Activated naive CD4-positive, alpha-beta T cell (primary cell): ENCODE measurements at places on chromosomes 2 and 18.

DNA sequence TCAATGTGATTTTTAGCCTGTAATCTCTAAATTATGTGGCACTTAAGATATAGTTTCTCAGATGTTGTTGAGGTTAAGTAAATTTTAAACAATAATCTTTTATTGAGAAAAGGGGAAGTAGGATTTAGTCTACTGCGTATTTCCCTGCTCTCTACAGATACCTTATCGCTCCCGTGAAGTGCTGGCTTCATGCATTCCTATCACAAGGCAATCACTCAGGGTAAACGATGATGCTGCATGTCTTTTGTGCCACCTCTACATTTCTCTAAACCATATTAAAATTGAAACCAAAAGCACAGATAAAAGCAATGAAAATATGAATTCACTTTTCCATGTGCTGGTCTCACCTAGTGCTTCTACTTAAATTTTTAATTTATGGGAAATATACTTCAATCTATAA is 14.4 kb upstream of the RPE start:
- DNase-seq: no peak

DNA sequence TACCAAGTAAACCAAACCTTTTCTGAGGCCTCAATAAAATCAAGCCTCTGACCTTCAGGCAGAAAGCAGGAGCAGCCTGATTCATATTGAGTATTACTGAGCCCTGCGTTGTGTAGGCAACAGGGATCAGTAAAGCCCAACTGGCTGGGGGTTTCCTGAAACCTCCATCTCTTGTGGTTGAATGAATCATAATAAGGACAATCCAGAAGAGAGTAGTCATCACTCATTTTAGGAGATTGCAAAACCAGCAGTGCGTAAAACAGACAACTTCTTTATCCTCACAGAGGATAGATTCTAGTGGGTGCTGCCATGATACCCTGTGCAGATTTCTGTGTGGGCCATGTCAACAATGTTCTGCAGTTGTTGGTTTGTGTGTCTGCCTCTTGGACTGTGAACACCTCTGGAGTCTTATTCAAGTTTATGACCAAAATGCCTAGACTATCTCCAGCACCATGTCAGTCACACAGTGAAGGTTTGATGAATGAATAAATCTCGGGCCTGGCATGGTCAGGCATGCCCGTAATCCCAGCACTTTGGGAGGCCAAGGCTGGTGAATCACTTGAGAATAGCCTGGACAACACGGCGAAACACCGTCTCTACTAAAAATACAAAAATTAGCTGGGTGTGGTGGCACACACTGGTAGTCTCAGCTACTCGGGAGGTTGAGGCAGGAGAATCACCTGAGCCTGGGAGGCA is 51.8 kb upstream of the RAB27B start:
- DNase-seq: no peak

DNA sequence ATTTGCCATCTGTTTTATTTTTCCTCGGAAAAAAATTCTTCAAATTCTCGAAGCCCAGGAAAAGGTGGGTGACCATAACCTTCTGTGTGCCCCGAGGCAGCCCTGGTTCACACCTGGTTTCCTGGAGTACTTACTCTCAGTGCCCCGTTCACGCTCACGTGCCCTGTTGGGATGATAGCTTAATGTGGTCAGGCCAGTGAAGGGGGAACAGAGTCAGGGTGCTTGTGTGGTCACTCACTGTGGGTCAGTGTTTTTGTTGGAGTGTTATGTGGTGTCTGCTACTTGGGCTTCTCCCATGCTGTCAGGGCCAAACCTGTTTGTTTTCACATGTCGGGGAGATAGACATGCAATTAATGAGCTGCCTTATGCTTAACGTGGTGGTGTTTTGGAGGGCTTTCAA is 78.1 kb downstream of the MAP4K4 start:
- no peak for DNase-seq

GRCh38 chr18:63088262-63088661 is 231.3 kb downstream of the BCL2 start:
- no peak for DNase-seq

GRCh38 chr18:1884623-1885022 is 686.7 kb downstream of the METTL4 start:
- DNase-seq: no peak

- no peak for DNase-seq
These were observed 30.3 kb downstream of the DPP10 start for GRCh38 chr2:114472726-114473125.

DNA sequence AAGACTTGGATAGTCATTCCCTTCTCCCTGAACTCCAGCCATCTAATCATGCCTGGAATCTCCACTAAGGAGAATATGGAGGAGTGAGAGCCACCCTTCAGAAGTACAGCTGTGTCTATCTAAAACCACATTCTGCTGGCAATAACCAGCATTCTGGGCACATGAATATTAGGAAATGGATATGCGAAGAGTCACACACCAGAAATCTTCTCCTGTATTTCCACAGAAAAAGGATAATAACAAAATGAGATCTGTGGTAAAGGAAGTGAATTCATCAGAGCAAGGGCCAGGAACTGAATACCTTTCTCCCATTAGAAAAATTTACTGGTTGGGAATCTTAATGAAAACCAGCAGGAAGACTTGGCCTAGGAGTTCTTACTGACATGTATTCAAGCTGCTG is 218.8 kb downstream of the SCG2 start:
- DNase-seq: no peak

DNA sequence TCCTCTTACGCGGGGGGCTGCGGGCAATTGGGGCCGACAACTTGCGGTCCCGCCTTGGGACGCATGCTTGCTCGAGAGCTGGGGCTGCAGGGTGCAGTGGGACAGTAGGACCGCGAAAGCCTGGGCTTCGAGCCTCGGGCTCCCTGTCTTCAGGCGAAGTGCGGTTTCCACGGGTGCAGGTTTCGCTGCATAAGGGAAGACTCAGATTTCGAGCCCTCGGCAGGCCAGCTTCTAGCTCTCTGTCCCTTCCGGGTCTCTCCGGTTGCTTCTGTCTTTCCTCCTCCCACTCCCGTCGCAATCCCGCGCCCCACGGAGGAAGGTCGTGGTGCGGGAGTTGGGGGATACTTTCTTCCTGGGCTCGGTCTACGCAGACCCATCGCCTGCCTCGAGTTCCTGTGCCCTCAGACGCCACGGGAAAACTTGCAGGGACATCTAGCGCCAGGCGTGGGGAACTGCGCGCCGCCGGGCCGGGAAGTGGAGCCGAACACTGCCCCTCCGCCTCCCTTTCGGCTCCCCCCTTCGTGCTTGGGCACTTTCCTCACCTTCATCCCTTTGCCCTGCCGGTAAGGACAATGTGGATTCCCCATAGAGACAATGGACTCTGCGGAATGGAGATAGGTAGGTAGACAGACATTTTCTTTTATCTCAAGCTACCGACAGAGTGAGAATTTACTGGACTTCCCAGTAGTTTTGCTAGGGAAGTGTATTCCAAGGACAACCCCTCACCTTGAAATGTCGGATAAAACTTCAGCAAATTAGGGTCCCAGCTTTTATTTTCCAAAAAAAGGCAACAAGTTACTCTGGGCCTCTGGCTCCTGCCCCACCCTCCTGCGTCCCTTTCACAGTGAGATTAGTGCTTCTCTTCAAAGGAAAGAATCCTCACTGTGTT is 4.2 kb upstream of the HOXD13 start:
- DNase-seq: no peak

DNA sequence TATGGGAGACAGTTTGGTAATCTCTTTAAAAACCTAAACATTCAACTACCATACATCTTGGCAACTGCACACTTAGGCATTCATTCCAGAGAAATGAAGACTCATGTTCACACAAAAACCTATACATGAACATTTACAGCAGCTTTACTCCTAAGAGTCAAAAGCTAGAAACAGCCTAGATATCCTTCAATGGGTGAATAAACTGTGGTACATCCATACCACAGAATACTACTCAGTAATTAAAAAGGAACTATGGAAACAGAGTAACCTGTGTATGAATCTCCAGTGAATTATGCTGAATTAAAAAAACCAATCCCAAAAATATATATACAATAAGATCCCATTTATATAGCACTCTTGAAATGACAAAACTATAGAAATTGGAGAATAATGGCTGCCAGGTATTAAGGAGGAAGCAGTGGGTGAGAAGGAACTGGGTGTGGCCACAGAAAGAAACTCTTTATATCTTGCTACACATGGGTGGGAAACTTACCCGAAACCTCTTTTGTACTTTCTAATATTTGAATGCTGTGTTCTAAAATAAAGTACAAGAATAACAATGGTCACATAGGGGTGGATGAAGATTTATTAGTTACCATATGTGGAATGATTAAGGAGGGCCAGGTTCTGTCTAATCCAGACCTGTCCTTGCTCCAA is 13.7 kb downstream of the SESTD1 start:
- DNase-seq: no peak

DNA sequence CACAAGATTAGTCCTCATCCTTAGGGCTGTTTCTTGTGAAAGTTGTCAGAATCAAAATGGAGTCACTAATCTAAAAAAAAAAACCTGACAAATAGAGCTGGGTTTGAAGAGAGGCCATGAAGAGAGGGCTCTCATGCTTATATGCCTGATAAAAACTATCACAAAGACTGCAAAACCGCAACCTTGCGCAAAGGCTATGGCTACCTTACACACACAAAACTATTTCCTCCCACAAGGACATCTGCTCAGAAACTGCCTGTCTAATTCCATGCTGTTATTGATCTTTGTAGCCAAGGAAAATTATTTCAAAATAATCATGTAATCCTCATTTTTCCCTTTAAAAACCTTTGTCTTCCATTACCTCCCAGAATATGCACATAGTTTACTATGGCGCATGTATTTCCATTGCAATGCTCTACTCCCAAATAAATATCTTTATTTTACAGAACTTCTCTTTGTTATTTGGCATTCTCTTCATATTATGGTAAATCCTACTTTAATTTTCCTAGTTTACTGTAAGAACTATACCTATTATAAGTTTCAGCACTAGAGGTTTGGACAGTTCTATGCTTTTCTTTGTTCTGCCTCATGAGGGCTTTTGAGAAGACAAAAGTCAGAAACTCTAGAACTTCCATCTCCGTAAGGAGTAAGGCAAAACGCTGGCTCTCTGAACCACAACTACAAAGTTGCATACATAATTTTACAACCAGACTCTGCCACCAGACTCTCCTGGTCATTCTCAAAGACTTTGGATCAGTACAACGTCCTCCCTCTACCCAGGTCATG is 9.6 kb upstream of the DPYSL5 start:
- DNase-seq: no peak

DNA sequence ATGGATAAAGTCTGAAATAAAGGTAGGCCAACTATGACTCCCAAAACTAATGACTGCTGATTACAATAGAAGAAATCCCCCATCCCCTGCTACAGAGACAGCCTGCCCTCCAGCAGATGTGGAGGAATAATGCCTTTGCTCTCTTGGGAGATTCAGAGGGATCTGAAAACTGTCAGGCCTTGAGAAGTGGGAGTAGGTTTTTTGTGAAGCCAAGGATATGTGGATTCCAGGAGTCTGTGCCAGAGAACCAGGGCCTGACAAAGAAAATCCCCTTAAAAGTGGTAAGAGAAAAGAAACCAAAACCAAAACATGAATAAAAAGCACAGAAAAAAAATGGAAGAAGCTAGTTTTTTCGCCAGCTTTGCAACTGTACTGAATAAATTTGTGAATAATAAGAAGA is 397.6 kb downstream of the ZNF521 start:
- no peak for DNase-seq

- no peak for DNase-seq
These were observed 536.9 kb upstream of the CHAC2 start for GRCh38 chr2:53230691-53231090.

- DNase-seq: no peak
These were observed 117.3 kb downstream of the GALR1 start for GRCh38 chr18:77366720-77367641.

GRCh38 chr2:156476021-156476849 is 40.1 kb downstream of the GPD2 start:
- no peak for DNase-seq

DNA sequence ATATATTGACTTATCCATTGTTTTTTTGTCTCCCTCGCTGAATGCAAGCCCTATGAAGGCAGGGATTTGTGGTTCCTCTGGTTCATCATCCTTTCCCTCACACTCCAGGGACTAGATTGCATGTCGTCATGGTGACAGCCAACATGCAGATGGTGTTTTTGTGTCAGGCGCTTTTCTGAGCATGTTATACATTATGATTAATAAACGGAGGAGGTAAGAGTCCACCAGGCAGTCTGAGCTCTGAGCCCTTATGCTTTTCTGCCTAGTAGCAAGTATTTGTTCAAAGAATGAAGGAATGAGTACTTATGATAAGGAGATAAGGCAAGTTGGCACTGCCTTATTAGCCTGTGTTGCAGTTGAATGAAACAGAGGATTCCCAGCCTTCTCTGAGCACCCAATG is 181.6 kb downstream of the MGAT5 start:
- no peak for DNase-seq

- no peak for DNase-seq
These were observed 176.1 kb downstream of the TMEM18 start for GRCh38 chr2:501130-501529.

GRCh38 chr2:209441541-209441940 is 17.7 kb downstream of the MAP2 start:
- DNase-seq: no peak

- DNase-seq: no peak
These were observed 1307.4 kb upstream of the ACVR2A start for GRCh38 chr2:146537477-146537876.

DNA sequence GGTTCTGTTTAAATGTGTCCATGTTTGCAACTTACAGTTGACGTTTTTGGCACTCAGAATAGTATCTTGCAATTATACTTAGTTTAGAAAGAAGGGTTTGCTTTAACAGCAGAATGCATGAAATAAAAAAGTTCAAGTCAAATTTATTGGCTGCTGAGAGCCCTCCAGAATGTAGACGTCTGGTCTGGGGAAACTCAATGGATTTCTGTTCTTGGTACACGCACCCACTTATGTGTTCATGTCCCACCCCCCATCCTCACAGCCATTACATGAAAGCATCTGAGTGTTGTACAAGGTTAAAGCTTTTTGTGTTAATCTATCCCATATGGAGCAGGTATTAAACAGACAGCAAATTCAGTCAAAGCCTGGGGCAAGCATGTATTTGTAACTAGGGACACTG is 219.5 kb downstream of the SOX11 start:
- DNase-seq: no peak

DNA sequence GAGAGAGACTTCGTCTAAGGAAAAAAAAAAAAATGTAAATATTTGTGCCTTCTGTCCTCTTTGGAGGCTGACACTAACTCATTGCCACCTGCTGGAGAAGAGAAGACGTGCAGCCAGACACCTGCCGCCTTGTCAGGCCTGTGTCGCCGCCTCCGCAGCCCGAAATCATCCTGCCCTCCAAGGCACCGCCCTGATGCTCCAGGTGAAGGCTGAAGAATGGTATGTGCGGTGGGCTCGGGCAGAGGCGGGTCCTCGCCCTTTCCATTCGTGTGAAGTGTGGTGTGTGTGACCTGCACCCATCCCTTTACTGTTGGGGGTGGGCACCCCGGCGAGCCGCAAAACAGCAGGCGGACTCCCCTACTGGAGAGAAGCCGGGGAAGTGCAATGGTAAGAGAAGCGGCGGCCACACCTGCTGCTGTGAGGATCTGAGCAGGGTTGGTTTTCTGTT is 60.4 kb downstream of the FAM161A start:
- peak; percentile 20 for DNase-seq

GRCh38 chr2:139684286-139684860 is 904.2 kb upstream of the NXPH2 start:
- no peak for DNase-seq
